NCI-H1930 (cell line): ENCODE measurements at places on chromosomes 1 and 21.

- no peak for DNase-seq
Measured at GRCh38 chr21:27026501-27026900, 59.6 kb upstream of the ADAMTS5 start.

- DNase-seq: no peak
Measured at GRCh38 chr21:14875704-14876523, 188.9 kb downstream of the NRIP1 start.

- no peak for DNase-seq
Measured at GRCh38 chr21:33644383-33645074, 2.2 kb downstream of the ITSN1 start.

DNA sequence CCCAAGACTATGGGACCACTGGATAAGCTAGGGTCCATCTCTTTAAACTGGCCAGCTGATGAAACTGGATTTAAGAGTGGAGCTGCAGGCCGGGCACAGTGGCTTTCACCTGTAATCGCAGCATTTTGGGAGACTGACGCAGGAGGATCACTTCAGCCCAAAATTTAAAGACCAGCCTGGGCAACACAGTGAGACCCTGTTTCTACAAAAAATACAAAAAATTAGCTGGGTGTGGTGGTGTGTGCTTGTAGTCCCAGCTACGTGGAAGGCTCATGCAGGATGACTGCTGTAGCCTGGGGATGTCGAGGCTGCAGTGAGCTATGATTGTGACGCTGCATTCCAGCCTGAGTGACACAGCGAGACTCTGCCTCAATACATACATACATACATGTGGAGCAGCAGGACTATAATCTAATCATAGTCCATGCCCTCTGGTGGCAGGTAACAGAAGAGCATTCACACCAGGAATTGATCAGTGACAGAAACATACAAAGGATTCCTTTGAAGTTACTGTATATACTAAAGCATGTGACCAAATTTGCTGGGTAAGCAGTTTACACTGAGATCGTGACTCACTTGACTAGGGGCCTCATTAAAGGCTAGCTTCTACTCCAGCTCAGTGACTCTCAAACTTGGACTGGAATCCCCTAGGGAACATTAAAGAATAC lies 101.5 kb upstream of the SLFNL1 start:
- DNase-seq: no peak

GRCh38 chr1:2861143-2861987 lies 59.9 kb upstream of the TTC34 start:
- no peak for DNase-seq

DNA sequence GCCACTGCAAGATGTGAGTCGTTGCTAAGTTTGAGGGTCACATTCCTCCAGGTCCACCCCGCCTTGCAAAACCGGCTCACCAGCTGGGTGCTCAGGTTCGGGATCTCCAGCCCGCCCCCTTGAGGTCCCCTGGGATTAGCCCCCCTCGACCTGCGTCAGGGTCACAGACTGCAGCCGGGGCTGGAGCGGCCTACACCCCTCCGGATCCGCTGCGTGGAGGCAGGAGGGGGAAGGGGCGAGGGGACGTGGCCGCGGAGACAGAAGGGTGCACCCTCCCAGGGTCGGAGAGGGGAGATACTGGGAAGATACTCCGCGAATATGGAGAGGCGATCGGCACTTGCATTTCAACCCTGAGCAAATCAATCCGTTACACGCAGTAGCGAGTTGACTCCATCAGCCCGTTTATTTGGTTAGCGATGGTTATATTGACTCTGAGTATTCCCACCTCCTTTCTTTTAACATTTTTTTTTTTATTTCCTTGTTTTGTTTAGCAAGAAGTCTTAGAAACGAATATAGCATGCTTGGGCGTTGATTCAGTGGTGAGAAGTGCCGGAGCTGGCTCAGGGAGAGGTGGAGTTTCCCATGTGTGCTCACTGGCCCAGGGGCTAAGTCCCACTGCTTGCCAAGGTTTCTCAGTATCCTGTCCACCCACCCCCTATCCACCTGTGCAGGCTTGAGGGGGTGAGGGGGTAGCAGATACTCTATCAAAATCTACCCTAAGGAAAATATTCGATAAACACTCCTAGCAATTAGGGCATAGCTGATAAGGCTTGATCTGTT lies 997 bp downstream of the IFNAR2 start:
- no peak for DNase-seq

DNA sequence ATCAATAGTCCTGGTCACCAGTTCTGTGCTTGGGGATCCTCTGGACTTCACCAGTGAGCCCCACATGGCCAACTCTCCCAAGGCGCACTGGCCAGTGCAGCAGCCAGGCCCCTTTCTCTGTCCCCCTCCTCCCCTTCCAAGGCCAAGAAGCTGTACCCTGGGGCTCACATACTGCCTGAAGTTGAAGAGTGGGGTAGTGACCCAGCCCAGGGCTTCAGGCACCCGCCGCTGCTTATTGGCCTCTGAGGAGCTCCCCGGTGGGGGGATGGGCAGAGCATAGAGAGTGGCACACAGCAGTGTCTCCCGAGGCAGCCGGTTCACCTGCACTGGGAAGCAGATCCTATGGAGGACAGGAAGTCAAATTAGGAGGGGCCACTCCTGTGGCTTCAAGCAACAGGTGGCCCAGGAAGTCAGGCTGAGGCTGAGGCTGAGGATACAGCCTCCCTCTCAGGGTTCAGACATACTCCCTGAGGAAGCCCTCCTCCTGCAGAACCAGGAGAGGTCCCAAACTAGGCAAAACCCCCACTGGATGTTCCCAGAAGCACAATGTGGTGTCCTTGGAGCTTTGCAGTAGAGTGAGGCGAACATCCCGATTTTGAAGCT lies 38.2 kb upstream of the PPP1R15B start:
- DNase-seq: no peak

GRCh38 chr1:216739793-216740192 lies 16.6 kb upstream of the ESRRG start:
- no peak for DNase-seq

DNA sequence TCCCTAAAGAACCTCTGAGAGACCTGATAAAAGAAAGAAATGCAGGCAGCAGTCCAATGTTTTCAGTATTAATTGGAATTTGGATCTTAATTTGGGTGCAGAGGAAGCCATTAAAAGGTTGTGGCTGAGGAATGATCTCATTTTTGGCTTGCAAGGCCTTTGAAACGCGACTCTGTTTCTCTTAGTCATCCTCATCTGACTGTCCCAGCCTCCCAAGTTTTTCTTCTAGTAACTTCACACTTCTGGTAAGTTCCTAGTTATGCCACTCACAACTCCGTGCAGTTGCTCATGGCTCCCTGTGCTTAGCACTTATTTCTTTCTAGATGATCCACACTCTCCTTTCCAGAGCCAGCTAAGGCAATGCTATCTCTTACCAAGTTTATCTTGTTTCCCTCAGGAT lies 147.4 kb upstream of the USP24 start:
- DNase-seq: no peak

- no peak for DNase-seq
Measured at GRCh38 chr1:91557039-91557690, 56.5 kb downstream of the CDC7 start.

DNA sequence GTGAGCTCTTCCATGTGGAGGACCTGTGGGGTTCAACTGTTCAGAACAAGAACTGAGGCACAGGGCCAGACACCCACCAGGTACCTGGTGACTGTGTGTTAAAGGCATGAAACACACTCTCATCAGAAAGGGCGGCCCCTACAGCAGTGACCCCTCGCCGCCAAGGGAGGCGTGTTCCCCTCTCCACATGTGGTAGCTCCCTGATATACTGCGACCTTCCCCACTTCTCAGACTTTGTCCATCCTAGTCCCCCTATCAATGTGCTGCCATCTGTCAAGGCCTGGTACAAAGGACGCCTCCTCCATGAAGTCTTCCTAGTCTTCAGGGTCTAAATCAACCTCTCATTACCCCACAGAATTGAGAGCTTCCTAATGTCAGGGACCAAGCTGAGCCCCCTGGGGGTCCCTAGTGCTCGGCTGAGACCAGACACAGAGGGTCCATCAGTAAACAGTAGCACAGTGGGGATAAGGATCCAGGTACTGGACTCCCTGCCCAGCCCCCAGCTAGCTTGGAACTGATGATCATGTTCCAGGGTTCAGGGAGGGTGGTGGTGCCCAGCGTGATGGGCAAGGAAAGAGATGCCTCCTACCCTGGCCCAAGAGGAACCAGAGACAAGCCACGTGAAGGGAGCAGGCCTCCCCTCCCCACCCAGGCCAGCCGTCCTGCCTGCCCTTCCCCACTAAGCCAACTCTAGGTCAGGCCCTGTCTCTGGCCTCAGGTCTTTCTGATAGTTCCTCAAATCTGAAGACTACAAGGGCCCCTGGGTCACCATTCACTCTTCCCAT lies 10.3 kb downstream of the SDC3 start:
- DNase-seq: no peak

DNA sequence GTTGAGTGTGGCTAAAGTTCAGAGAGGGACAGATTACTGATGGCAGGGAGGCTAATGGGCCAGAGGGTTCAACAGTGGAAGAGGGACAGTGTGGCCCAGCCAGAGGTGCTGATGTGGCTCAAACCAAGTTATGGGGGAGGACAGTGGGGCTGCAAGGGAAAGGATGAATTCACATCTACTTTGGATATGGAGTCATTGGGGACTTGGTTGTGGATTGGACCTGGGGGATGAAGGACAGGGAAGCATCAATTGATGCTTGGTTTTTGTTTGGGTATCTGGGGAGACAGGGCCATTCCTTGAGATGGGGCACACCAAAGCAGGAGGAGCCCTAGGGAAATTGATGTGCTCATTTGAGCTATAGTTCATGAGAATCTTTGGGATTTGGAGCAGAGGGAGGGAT lies 23.3 kb downstream of the FOXO6 start:
- DNase-seq: no peak

DNA sequence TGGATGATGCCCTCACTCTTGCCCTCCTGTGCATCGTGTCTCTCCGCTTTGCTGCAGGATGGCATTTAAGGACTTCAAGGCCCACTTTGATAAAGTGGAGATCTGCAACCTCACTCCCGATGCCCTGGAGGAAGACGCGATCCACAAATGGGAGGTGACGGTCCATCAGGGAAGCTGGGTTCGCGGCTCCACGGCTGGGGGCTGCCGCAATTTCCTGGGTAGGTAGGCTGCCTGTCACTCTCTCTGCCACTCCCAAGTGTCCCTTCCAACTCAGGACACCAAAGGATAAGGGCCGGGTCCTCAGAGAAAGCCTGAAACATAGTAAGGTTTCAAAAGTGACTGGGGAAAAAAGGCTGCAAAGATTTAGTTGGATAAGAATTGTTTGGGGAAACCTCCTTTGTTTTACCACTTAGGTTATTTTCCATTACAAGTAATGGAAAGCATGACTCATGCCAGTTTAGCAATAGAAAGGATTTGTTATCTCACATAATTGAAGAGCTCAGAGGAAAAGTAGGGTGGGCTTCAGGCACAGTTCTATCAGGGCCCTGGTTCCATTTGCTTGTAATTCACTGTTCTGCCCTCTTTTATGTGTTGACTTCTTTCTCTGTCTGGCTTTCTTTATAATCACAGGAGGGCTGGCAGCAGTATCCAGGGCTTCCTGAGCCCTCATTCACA lies 31.9 kb downstream of the CAPN9 start:
- DNase-seq: no peak

DNA sequence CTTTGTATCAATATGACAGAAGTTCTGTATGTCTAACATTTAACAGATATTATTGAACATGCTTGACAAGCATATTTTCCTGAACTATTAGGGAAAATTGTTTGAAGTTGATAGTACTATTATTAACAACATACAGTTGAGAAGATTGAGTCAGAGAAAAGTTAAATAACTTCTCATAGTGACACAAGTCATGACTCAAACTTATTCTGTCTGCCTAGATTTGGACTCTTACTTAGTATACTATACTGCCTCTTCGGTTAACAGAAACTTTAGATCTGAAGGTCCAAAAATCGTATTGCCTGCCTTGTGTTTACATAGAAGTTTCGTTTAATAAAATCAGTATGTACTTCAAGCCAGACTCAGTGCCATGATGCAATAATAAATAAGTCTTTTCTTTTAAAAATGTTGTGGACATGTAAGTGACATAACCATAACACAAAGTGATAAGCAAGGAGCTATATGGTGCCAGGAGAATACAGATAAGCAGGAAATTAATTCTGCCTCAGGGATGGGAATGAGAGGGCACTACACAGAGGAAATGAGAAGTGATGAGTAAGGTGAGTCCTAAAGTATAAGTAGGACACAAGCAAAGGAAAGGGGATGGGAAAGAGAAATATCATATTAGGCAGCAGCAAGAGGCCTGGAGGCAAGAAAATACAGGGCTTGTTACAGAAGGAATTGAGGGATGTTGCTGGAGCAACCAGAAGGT lies 48.1 kb downstream of the LHX9 start:
- DNase-seq: no peak

- DNase-seq: no peak
Measured at GRCh38 chr1:169118227-169118626, 11.7 kb downstream of the ATP1B1 start.

GRCh38 chr1:111778541-111779051 lies 22.9 kb downstream of the DDX20 start:
- no peak for DNase-seq

DNA sequence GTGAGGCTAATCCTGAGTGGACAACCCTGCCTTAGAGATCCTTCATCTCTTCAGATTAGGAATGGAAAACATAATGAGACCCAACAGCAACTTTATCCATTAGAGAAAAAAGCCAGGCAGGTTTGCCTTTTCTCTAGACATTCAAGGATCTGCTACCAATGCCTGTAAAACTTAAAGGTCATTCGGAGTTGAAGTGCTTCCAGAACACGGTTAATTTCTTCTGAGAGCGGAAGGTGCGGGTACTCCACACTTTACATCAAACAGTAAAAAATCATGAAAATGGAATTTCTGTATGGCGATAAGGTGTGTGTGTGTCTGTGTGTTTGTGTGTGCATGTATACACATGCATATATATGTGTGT lies 65.2 kb upstream of the PRKACB start:
- no peak for DNase-seq

DNA sequence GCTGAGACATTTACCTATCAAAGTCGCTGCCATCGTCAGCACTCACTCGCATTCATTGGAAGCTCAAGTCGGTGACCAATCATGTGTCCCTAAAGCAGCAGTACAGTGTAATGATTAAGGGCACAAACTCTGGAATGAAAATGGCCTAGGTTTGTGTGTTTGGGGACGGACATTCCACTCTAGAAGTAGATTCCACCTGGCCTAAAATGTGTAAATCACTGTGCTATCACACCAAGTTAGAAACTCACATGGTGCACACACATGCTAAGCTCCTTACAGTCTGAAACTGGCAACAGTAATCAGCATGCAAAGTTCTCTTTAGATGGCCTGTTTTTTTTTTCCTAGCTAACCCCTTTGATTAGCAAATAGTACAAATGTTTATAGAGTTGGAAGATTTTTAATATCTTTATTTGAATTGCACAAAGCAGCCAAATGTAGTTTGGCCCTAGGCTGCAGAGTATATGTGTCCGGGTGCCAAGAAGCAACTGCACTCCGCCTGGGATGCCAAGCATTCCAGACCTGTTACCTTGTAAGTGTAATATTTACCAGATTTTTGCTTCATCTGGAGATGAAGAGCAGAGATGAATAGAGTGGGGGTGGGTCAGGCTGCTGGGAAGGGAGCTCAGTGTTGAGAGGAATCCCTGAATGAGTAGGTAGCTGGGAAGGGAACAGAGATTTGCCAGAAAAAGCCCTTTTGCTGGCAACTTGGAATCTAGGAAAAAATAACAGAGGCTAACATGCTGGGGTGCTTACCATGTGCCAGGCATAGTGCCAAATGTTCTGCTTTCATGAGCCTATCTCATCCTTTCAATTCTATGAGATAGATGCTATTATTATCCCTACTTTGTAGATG lies 35.2 kb downstream of the TGFB2 start:
- DNase-seq: no peak
